Stimulated activated CD4-positive, alpha-beta T cell treated with anti-CD3 and anti-CD28 coated beads, Interleukin-2, amount 100 ng/mL, for 24 hours (primary cell): ENCODE measurements at places on chromosomes 16 and 17.

DNA sequence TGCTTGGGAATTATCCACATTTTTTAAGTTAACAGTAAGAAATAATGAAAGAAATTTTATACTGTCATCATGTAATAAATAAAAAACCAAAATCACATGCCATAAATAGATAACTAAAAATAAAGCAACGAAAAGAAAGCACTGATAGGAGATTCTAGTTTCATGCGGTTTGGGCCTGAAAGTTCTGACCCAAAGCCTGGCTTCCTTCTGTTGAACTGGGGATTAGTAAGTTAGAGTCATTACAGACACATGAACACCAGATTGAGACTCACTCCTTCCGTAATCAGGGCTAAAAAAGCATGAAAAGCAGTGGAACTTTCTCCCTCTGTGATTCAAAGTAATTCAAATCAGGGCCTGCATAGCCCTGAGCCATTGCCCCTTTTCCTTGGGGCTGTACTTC lies 13.2 kb upstream of the SLC6A2 start:
- no peak for DNase-seq

- peak; percentile 47 for DNase-seq
These were observed 48.7 kb upstream of the GSE1 start for GRCh38 chr16:85564277-85565051.

GRCh38 chr17:21078016-21078780 lies 35.4 kb upstream of the USP22 start:
- DNase-seq = no peak

DNA sequence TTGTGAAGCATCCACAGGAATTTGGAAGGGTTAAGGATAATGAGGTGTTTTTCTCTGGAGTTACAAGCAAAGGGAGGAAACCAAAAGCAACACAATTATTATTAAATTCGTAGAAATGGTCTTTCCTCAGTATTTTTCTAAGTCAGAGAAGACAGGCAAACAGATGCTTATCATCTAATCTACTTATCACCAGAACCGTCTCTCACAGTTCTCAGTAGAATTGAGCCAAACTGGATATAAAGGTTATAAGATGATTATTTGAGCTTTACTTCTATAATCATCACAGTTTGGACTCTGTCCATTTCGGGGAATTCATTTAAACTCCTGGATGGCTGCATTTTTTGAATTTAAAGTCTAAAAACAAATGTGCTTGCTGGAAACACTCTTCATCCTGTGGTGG lies 245.0 kb downstream of the KCNJ2 start:
- no peak for DNase-seq

DNA sequence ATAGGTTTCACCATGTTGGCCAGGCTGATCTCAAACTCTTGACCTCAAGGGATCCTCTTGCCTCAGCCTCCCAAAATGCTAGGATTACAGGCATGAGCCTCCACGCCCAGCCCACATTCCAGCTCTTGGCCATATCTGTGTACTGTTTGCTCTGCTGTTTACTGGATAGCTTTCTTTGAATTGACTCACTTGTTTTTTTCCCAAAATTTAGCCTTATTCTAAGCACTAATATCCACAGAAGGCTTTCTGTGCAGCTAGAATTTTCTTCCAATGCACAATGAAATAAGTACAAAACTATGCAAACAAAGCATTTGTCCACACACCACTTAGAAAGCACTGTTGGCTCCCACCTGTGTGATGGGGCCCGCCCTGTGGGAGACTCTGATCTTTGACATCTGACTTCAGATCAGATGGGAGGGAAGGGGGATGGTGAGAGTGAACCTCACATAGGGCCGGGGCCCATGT lies 72.2 kb downstream of the CLEC16A start:
- DNase-seq = no peak

GRCh38 chr17:48384164-48384563 lies 45.9 kb downstream of the SKAP1 start:
- DNase-seq = no peak

- DNase-seq = peak; percentile 74
These were observed 95.7 kb downstream of the ABCC6 start for GRCh38 chr16:16127469-16128116.

GRCh38 chr17:4163951-4164350 lies 21.0 kb downstream of the CYB5D2 start:
- no peak for DNase-seq

- DNase-seq = no peak
These were observed 15.1 kb upstream of the ATP6V0C start for GRCh38 chr16:2498531-2499253.

DNA sequence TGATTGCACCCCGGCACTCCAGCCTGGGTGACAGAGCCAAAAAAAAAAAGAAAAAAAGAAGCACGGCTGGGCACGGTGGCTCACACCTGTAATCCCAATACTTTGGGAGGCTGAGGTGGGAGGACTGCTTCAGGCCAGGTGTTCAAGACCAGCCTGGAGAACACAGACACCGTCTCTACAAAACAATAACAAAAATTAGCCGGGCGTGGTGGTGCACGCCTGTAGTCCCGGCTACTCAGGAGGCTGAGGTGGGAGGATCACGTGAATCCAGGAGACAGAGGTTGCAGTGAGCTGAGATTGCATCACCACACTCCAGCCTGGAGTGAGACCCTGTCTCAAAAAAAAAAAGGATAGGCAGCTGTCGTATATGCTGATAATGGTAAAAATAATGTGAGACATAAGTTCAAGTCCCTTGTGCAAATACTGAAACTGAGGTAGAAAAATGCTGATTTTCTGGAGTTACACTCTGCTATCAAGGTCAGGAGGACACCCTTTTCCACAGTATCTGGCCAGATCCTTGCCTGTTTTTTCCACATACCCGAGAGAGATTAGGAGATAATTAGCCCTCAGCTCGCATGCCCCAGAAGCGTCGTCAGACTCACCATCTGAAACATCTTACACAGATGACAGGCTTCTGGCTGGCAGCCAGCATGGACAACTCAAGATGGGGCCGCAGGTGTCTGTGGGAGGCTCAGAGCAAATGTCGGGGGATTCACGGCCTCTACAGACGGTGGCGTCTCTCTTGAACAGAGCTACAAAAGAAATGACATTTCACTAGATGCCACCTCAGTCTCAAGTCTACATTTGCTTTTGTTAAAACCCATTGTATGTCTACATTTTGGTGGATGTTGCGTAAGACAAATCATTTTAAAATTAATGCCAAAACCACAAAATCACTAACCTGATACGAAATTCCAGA lies 36.8 kb downstream of the WDR45B start:
- DNase-seq = no peak

GRCh38 chr17:17844500-17844899 lies 7.7 kb upstream of the SREBF1 start:
- DNase-seq = no peak

- DNase-seq = peak; percentile 4
These were observed 48.1 kb upstream of the ADORA2B start for GRCh38 chr17:15896834-15897233.

GRCh38 chr17:5820721-5821456 lies 236.6 kb upstream of the NLRP1 start:
- no peak for DNase-seq

GRCh38 chr16:89971495-89972243 lies 23.1 kb downstream of the DEF8 start:
- no peak for DNase-seq

DNA sequence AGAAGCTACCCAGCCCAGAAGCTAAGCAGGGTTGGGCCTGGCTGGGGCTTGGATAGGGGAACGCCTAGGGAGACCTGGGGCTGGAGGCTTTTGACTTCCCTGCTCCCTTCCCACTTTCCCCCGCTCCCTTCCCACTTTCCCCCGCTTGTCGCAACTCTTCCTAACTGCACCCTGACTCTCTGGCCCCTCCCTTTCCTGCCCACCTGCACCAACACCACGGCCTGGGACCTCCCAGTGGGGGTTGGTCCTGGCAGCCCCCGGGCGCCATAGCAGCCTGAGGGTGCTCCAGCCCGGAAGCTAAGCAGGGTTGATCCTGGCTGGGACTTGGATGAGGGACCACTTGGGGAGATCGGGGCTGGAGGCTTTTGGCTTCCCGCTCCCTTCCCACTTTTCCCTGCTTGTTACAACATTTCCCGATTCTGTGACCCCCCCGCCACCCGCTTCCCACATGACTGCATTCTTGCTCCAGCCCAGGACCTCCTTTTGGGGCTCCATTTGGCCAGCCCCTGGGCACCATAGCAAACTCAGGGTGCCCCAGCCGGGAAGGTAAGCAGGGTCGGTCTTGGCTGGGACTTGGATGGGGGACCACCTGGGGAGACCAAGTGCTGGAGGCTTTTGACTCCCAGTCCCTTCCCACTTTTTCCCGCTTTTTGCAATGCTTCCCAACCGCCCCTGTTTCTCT lies 2287.0 kb downstream of the TP53TG3F start:
- no peak for DNase-seq

DNA sequence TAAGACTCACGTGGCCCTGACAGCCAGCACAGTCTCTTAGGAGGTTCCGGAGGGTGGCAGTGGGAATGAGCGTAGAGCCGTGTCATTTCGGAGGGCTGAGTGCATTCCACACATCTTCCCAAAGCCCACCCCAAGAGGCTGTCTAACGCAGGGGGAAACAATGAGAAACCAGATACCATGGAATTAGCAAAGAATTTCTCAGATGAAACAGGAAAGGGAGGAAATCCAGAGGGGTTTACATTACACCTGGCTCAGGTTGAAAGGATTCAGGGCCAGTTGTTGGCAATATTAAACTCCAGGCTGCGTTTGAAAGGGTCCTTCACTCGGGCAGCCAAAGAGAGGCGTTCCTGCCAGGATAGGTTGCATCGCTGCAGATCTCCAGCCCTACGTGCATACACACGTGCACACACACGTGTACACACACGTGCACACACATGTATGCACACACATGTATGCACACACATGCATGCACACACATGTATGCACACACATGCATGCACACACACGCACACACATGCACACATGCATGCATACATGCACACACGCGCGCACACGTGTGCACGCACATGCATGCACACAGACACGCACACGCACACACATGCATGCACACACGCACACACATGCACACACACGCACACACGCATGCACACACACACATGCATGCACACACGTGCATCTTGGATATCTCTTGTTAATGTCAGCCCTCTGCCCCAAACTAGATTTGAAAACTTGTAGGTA lies 12.2 kb downstream of the CBX4 start:
- no peak for DNase-seq

DNA sequence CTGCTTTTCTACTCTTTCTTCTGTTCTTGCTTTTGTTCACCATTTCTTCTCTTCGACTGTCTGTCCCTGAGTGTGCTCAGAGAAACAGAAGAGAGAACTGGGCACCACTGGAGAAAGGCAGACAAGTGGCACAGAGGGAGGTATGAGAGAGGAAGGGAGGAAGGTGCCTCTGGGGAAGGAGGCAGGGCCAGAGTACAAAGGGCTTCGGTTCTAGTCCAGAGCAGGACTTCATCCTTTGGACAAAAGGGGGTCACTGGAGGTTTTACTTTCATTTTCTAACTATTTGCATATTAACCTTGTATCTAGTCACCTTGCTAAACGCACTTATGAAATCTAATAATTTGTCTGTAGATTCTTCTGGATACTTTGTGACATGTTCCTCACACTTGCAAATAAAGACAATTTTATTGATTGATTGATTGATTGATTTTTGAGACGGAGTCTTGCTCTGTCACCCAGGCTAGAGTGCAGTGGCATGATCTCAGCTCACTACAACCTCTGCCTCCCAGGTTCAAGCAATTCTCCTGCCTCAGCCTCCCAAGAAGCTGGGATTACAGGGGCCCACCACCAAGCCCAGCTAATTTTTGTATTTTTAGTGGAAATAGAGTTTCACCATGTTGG lies 13.5 kb downstream of the ITGB4 start:
- DNase-seq = no peak

GRCh38 chr17:27489045-27489715 lies 32.9 kb downstream of the KSR1 start:
- no peak for DNase-seq
